Suppressor macrophage (primary cell): ENCODE measurements at places on chromosomes 3 and 15.

DNA sequence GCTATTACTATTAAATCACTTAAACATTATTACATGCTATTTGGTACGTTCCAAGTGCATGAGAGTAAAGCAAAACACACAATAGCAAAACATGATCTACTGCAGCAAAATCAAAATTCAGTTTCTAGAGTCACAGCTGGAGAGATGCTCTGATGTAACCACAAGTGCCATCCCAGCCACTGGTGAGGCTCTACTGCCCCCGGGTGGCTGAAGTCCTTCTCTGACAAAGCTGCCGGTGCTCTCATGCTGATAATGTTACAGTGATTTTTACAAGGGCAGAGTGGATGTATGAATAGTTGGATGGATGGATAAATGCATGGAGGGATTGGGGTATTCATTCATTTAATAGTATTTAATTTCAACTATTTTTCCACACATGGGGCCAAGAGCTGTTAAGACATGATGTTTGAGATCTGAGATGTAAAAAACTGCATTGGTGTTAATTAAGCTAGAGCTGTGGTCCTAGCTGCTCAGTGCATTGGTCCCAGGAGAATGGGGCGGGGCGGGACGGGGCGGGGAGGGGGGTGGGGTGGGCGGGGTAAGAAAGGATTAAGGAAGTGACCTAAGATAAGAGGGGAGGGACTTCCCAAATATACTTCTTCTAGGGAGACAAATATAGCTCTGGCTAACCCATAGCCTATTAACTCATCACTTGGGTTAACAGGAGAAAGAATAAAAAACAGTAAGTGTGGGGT is 5.3 kb upstream of the SPESP1 start:
- DNase-seq, result peak; percentile 81

DNA sequence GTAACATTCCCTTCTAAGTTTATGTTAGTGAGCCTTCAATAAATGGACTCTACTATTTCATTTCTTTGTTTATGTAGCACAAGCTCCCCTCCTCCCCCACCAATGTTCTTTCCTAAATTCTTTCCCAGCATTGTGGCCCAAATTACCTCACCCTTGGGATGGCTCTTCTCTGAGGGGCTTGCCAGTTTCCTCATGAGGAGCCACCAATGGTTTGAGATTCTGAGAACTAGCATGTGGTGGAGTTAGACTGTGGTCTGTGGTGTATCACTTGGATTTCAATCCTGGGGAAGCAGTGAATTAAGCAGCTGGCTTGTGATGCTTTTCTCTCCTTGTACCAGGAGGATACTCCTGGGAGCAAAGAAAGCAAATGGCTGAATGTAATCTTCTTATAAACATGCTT is 50.0 kb upstream of the NPHP3 start:
- no peak for DNase-seq

GRCh38 chr15:81754078-81754477 is 291.7 kb downstream of the MEX3B start:
- no peak for DNase-seq

DNA sequence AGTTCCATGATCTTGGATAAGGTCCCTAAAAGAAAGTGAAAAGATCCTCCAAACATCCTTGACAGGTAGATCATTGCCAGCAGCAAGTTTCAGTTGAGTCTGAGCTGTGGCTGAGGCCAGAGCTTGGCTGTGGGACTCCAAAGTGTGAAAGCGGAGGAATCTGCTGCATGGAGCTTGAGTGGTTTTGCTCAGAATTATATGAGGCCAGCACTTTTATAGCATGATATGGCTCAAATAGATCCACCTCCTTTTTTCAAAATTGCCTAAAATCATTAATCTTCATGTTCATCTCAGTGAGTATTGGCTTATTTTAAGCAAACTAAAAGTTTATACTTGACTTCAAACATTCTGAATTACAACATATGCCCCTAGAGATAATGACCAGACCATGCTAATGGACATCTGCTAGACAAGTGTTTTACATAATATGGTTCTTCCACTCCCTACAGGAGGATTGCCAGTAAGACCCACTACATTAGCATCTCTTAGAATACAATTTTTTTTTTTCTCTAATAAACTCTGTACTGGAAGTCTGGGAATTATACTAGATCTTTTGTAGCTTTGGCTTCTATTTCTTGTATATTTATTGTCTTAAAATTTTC is 368.1 kb downstream of the ZPLD1 start:
- no peak for DNase-seq

GRCh38 chr3:134029734-134030378 is at the start of gene SLCO2A1:
SLCO2A1 (minus strand) TSS chr3:134029925; CDS start chr3:134029802, 123 bp downstream.
- no peak for DNase-seq

- no peak for DNase-seq
Observed at GRCh38 chr15:85415783-85416182, 35.4 kb downstream of the AKAP13 start.

GRCh38 chr3:10219737-10220136 is 28.5 kb upstream of the TATDN2 start:
- no peak for DNase-seq
